ENCODE measurements at places on chromosomes 3 and 15. TPM values are rescaled to one million over a fixed set of nuclear protein-coding genes. Genes with fewer than 3 reads are reported as not detected.

GRCh38 chr3:78875436-78875835, 892.4 kb downstream of the ROBO1 start:
- no peak overlapping the region for H3K4me3 ChIP-seq
- no peaks in the 10 kb centered on the region for H3K36me3 ChIP-seq
- H3K27ac ChIP-seq = no peak overlapping the region
- H3K4me1 ChIP-seq = no peaks in the 10 kb centered on the region
- H3K27me3 ChIP-seq = no peaks in the 10 kb centered on the region
- no peak for DNase-seq

GRCh38 chr3:148373961-148374360, 323.7 kb upstream of the AGTR1 start:
- no peaks in the 10 kb centered on the region for H3K27me3 ChIP-seq
- H3K4me1 ChIP-seq = no peaks in the 10 kb centered on the region
- no peaks in the 10 kb centered on the region for H3K36me3 ChIP-seq

- H3K36me3 ChIP-seq = peaks cover 2% of the 10 kb centered on the region
- no peaks in the 10 kb centered on the region for H3K4me1 ChIP-seq
- no peak overlapping the region for H3K27ac ChIP-seq
- DNase-seq = no peak
Observed at GRCh38 chr3:191136347-191136746, 62.7 kb upstream of the OSTN start.

GRCh38 chr3:143170676-143171075, 51.1 kb downstream of the CHST2 start:
- H3K27me3 ChIP-seq = no peaks in the 10 kb centered on the region
- H3K36me3 ChIP-seq = peaks cover 7% of the 10 kb centered on the region
- no peak for DNase-seq
- no peak overlapping the region for H3K4me3 ChIP-seq
- H3K4me1 ChIP-seq = peaks cover 49% of the 10 kb centered on the region
- H3K27ac ChIP-seq = peak overlapping the region; percentile 78

DNA sequence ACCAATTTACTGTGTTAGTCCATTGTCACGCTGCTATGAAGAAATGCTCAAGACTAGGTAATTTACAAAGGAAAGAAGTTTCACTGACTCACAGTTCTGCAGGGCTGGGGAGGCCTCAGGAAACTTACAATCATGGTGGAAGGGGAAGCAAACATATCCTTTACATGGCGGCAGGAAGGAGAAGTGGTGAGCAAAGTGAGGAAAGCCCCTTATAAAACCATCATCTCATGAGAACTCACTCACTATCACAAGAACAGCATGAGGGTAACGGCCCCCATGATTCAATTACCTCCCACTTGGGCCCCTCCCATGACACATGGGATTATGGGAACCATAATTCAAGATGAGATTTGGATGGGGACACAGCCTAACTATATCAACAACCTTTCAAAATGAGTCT, 20.2 kb downstream of the USF3 start:
- H3K4me3 ChIP-seq = no peak overlapping the region
- no peak overlapping the region for H3K27ac ChIP-seq
- no peaks in the 10 kb centered on the region for H3K27me3 ChIP-seq
- H3K4me1 ChIP-seq = peaks cover 3% of the 10 kb centered on the region
- H3K36me3 ChIP-seq = peaks cover 16% of the 10 kb centered on the region

DNA sequence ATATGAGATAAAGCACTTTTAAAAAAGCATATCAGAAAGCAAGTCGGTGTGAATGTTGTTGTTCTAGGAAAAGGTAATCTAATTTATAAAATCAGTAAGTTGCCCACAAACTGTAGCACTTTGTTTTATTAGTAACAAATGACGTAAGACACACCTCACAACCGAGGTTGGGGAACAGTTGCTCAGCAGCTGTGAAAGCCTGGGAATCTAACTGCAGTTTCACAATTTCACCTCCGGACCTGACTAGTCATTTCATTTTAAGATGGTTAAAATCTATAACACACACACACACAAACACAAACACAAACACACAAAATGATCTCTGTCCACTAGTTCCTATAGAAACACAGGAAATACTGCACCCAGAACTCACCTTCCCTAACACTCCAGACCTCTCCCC, 406.7 kb upstream of the NR2F2 start:
- H3K27me3 ChIP-seq = peaks cover 2% of the 10 kb centered on the region
- H3K4me3 ChIP-seq = no peak overlapping the region
- no peaks in the 10 kb centered on the region for H3K36me3 ChIP-seq
- no peak for DNase-seq
- no peaks in the 10 kb centered on the region for H3K4me1 ChIP-seq

Gene FAM219B
- 70.1 TPM for total RNA-seq

Measured in activated CD4-positive, alpha-beta memory T cell treated with anti-CD3 and anti-CD28 coated beads for 36 hours (primary cell).